ENCODE measurements at places on chromosomes 6 and 20.

DNA sequence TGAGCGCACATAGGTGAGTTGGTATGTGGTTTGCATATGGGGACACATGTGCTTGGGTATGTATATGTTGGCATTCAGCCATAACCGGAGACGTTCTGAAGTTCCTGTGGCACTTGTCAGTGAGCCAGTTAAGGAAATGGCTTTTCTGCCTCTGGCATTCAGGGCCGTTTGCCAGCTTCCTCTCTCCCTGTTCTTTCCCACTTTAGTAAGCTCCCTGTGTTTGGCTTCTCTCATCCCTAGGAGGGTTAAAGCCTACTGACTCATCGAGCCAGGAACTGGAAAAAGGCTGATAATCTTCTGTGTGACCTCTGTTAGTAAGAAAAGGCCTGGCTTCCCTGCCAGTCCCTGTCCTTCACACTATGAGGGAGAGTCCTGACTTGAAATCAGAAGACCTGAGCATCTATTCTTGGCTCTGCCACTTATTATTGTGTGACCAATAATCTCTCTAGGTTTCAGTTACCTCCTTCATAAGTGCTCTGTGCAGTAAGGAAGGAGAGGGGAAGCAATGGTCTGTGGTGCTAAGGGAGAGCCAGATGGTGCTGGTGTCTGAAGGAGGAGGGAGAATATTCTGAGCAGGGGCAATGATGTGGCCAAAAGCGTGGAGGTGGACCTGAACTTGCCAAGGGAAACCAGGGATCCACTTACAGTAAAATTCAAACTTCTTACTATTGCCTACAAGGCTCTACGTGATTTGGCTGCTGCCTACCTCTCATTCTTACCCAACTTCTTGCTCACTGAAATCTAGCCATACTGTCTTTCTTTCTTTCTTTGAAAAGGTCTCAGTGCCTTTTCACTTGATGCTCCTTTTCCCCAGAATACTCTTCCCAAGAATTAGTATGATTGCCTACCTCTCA, 31.4 kb downstream of the ACSS2 start:
- DNase-seq, result no peak

DNA sequence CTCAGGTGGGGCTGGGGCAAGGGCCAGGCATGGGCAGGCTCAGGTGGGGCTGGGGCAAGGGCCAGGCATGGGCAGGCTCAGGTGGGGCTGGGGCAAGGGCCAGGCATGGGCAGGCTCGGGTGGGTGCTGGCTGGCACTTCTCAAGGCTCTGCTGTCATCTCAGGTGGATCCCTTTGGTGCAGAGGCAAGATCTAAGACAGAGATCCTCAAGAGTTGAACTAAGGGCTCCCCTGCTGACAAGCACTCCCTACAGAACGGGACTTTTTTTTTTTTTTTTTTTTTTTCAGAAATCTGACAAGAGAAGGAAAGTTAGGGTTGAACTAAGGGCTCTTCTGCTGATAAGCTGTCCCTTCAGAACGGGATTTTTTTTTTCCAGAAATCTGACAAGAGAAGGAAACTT, 24.9 kb downstream of the MMP24OS start:
- DNase-seq, result no peak

DNA sequence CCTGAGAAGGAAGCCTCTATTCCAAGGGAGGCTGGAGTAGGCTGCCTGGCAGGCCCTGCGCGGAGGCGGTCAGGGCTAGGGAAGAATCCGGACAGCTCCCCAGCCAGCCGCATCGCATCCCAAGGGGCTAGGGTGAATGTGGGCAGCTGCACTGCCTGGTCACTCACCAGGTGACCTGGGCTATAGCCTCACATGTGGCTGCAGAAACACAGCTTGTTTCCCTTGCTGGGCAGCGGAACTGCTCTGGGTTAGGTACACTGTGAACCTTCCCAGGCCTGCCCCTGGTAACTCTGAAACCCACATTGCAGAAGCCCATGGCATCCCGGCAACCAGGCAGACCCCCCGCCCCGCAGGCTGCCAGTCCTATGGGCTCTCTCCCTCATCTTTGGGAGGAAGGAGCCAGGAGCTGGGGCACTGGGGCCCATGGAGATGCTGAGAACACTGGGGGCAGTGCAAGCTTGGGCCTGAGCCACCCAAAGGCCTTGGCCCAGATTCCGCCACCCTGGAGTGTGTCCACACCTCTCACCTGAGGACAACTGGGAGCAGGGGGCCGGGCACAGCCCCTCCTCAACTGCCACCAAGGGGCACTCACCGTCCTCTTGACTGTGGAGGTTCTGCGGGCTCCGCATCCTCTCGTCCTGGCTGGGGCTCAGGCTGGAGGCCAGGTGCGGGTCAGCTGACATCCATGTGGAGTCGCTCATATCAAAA, 111.0 kb downstream of the NOL4L start:
- DNase-seq, result no peak

DNA sequence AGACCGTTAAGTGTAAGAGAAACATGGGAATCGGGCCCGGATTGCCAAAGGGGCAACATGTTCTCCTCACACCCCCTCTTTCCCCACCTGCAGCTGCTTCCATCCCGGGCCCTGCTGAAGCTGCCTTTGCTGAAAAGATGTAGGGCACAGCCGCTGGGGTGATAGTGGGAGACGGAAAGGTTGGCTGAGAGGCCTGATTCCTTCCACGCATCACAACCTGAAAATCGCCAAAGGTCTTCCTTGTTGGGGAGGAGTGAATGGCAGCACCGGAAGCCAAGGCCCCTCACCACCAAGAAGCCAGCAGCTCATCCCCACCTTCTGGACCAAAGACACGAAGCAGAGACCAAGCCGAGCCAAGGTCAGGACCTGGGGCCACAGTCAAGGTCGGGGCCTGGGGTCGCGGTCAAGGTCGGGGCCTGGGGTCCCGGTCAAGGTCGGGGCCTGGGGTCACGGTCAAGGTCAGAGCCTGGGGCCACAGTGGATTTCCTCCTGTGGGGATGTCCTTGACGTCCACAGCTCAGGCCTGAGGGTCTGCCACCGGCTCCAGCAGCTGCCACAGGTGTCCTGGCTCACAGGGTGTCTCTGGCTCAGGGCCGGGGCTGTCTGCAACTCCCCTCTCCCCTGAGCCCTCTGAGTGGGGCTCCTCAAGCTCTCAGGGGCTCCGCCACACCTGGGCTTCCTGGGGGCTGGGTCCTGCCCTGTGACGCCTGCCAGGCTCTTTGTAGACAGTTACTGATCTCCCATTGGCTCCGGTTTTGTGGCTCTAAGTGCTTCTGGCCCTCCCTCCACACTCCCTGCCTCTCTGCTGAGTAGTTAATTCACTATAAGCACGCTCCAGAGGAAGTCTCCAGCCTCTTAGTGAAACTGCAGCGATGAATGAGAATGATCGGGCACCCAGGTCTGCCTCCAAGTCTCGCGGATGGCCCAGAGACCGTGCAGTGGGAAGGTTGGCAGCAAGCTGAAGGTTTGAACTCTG, 5.5 kb upstream of the CHRNA4 start:
- no peak for DNase-seq

- no peak for DNase-seq
These were observed 108.9 kb downstream of the SNX5 start for GRCh38 chr20:17859616-17860232.

GRCh38 chr6:131283466-131284175, 148.4 kb downstream of the AKAP7 start:
- no peak for DNase-seq

- no peak for DNase-seq
These were observed 494.1 kb downstream of the PREX1 start for GRCh38 chr20:48333707-48334106.

GRCh38 chr6:39114388-39114703, 640 bp downstream of the SAYSD1 start:
- no peak for DNase-seq

DNA sequence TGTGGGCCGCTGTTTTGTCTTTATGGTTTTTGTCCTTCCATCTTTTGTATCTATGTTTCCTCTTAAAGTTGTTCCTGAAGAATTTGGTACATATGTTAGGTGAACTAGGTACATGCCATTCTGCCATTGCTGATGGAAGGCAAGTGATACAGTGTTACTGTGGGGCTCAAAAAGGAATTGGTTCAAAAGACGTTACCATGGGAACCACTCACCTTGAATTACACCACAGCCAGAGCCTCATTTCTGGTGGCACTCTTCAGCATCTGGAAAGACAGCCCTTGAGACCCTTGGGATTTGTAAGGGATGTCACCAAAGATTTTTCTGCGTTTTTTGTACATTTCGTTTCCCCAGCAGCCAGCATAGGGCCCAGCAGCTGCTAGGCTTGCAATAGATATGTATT, 31.9 kb downstream of the TMEM181 start:
- DNase-seq, result no peak

GRCh38 chr20:39338469-39339376, 376.6 kb downstream of the DHX35 start:
- DNase-seq, result no peak

DNA sequence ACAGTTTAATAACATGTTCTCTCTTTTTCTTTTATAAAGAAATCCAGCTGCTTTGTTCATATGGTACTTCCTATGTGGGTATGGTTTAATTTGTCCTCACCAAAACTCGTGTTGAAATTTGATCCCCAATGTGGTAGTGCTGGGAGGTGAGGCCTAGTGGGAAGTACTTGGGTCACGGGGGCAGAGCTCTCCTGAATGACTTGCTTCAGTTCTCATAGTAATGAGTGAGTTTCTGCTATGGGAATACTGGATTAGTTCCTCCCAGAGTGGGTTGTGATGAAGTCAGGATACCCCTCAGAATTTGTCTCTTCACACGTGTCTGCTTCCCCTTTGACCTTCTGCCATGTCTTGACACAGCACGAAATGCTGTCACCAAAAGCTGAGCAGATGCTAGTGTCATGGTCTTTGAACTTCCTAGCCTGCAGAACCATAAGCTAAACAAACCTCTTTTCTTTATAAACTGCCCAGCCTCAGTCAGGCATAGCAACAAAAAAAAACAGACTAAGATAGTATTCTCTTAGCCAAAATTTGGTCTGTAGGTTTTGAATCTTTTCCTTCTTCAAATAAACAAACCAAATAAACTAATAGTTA, 87.8 kb upstream of the HS3ST5 start:
- DNase-seq, result no peak

DNA sequence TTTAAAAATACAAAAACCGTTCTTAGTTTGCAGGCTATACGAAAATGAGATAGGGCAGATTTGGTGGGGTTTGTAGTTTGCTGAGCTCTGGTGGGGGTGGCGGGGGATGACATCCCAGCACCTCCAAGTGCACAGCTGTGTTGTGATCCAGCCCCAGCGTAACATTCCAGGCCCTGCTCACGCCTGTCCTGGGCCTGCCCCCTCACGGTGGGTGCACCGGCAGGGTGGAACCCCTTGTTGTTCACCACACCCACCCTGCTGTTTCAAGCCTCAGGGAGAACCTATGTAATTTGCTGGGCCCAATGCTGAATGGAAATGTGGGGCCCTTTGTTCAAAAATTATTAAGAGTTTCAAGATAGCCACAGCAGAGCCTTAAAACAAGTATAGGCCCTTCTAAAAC, 25.0 kb downstream of the ARMC2 start:
- no peak for DNase-seq

DNA sequence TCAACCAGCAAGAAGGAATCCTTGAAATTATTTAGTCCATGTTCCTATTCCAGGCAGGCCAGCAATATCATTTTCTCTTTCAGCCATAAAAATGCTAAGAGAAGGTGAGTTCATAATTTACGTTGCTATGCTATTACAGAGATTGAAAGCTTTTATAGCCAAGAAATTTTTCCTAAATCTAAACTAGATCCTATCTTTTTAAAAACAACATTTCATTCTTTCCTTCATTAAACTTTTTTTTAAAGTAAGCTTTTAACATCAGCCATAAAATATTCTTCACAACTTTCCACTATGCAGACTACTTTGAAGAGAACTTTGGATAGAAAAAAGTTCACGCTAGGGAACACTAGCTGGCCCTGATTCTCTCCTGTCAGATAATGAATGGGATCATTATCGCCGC, 159.8 kb downstream of the RPS12 start:
- DNase-seq, result no peak

- DNase-seq, result no peak
These were observed 110.4 kb upstream of the ARMC2 start for GRCh38 chr6:108737594-108738546.

- DNase-seq, result no peak
These were observed 26.2 kb downstream of the SLC16A10 start for GRCh38 chr6:111113336-111114086.

DNA sequence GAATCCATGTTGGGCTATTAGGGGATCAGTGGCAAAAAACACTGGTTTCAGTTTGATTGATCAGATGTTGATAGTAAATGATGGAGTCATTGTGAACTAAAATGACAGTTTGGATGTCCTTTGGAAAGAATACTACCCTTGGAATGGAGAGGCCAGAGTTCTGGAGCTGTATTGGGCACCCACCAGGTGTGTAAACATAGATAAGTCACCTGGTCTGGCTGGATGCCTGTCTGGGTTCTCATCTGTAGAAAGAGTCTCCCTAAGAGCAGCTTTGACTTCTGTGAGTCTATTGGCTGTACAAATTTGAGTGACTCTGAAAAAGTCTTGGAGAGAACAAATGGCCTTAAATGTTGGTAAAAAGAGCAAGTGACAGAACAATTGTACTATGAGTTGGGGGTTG, 115.0 kb downstream of the SCP2D1 start:
- DNase-seq, result no peak

GRCh38 chr6:109383438-109383940, 1.2 kb upstream of the CD164 start:
- DNase-seq, result no peak

DNA sequence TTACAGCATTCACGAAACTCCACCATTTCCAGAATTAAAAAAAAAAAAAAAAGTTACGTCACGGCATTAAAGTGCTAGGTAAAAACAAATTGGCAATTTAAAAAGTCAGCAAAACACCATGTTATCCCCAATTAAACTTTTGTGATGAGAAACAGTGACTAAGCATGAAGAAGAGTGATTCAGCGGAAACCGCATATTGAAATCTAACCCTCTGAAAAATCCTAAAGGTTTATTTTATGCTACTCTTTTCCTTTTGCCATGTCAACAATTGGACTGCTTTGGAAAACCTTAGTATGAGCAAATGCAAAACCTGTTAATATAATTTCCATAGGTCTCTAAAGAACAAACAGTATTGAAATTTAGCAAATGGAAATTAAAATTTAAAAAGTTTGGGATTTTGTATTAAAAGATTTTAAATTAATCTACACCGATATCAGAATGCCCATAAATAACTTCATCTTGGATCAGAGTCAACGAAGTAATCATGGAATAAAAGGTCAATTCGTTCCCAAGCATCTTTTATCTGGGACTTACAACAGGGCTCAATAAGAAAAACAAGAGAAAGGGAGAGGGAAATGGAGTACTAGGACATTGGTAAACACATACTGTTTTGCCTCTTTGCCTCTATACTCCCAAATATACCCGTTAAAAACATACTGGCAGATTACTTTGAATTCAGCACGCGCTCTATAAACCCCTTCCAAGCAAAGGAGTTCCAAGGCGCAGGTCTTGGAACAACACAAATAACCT, 1.1 kb downstream of the FBXO30 start:
- no peak for DNase-seq
